ENCODE measurements at places on chromosomes 1 and 21.

DNA sequence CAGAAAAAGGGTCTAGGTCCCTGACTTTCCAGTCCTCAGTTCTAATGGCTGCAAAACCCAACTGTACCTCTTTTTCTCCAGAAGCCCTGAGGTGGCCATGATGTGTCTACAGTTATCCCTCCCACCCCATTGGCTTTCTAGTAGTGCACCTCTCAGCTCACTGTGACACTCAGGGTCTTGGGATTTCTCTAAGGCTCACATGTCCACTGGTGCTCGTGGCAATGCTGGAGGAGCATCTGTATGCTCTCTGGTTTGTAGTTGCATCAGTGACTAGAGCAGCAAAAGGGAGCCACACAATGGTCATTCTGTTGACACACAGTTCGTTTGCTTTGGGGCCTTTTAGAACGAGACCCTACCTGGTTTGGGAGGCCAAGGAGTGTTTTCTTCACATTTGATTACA is 81.6 kb upstream of the SYT6 start:
- DNase-seq, result no peak

GRCh38 chr1:240029418-240029817 is 62.3 kb upstream of the FMN2 start:
- no peak for DNase-seq

GRCh38 chr1:67285780-67286488 is 21.7 kb upstream of the IL12RB2 start:
- no peak for DNase-seq

DNA sequence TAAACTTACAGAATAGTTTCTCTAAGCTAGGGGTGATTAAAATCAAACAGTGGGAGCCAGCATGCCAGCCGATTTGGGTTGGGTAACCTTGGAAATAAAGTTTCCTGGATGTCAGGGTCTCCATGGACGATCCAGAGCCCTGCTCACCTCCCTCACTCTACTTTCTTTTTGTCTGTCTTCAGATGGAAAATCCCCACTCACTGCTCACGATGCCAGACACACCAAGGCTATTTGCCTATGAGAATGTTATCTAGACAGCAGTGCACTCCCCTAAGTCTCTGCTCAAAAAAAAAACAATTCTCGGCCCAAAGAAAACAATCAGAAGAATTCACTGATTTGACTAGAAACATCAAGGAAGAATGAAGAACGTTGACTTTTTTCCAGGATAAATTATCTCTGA is 13.9 kb downstream of the SLAMF7 start:
- DNase-seq, result no peak

DNA sequence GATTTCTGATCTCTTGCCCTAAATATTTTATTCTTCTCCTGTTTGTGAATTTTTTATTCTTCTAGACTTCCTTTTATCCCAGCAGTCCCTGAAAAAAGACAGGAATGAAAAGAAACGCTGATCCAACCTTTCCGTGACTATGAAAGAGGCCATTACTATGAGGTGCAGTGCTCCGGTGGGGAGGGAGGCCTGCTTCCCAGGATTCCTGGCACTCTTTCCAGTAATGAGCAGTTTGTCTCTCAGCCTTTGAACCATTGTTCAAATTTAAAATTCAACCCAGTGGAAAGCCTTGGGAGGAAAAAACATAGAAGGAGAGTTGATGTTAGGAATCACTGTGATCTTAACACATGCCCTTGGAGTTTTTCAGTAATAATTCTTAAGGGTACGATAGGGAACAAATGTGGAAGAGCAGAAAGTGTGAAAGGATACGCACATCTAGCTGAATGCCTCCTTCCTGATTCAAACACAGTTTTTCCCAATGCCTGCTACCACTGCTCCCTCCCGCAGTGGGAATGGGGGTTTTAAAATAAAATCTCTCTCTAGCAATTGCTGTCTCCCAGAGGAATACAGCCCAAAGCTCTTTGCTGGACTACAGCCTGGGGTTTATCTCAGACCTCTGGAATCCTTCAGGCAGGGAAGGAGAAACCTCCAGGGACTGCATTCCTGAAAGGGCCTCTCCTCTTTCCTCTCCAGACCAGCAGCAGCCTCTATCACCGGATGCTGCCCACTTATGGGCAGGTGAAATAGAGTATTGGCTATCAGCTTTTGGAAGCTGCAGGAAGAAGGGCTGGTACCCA is 6.1 kb downstream of the IER5 start:
- DNase-seq, result no peak

DNA sequence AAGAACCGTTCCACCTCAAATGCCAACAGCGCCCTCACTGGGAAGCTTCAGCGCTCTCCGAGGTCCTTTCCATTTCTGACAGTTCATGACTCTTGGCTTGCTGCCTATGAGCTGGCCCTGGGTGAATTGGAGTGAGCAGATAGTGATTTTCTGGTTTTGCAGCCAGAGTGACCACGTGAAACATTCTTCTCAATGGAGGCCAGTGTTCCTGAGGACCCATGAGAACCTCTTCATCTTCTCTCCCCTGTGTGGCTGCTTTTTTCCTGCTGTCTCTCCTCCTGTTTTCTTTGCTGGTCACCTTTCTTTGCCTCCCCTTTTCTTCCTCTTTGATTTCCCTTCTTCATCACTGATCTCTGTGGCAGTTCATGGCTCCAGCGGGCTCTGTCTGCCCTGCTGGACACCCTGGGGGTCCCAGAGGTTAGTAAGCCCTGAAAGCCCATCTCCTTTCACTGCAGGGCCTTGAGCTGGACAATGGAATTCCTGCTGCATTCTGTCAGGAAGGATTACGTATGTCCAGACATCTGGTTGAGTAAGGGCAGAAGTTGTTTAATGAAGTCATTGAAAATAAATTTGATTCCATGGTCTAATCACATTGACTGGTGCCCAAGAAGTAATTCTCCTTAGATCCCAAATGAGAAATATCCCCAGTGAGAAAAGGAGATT is 29.9 kb downstream of the VASH2 start:
- no peak for DNase-seq

DNA sequence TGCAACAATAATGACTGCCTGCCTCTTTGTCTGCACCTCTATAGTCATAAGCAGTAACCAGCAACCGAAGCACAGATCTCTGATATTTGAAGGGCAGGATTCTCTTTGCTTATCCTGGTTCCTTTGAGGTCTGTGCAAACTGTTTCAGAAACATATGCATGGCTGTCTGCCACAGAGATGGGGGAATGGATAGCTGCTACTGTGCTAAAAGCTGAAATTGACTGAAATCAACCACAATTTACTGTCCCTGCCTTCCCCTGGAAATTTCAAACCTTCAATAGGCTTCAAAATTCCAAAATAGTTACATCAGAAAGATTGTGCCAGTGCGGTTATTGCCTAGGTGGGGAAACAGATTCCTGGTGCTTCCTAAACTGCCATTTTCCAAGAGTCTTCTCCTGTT is 136.8 kb upstream of the GORAB start:
- DNase-seq, result no peak

DNA sequence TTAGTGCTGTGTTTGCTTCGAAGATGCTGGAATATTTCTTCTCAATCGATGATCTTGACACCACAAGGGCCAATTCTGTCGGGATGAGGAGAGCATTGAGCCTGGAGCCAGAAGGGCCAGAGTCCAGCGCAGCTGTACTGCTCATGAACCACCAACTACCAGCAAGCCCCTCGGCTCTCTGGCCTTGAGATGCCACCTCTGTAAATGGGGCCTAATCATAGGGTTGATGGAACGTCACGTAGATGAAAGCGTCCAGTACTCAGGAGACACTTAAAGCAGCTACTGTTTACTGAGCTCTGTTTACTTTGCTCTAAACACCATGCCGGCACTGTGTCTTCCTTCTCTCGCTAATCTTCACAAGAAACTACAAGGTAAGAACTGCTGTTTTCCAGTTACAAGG is 26.3 kb downstream of the CCDC185 start:
- no peak for DNase-seq

DNA sequence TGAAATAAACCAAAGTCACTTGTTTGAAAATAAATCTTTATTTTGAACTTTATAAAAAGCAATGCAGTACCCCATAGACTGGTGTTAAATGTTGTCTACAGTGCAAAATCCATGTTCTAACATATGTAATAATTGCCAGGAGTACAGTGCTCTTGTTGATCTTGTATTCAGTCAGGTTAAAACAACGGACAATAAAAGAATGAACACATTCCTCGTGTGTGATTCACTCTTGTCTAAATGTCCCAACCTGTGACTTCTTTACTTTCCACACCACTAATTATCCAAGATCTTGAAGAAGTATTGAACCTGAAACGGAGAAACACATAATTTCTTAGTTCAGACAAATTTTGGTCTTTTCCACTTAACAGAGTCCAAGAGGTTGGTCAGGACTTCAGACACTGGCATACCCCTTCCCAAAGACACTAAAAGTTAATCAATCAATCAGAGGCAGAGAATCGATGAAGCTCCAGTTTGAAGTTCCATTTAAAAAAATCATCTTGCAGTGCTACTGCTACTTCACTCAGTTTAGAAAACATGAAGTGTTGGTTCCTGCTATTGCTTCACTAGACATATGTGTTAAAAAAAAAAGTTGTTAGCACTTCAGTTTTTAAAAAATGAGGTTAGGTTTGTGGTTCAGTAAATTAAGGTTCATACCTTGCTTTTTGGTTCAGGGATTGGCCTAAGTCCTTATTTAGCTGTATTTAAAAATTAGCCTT is 26.2 kb downstream of the ATP1B1 start:
- no peak for DNase-seq

- no peak for DNase-seq
Measured at GRCh38 chr1:115682792-115683191, 41.0 kb downstream of the VANGL1 start.

GRCh38 chr1:215219372-215219771 is 136.8 kb downstream of the KCNK2 start:
- no peak for DNase-seq
